ENCODE measurements at places on chromosomes 3 and 15.

DNA sequence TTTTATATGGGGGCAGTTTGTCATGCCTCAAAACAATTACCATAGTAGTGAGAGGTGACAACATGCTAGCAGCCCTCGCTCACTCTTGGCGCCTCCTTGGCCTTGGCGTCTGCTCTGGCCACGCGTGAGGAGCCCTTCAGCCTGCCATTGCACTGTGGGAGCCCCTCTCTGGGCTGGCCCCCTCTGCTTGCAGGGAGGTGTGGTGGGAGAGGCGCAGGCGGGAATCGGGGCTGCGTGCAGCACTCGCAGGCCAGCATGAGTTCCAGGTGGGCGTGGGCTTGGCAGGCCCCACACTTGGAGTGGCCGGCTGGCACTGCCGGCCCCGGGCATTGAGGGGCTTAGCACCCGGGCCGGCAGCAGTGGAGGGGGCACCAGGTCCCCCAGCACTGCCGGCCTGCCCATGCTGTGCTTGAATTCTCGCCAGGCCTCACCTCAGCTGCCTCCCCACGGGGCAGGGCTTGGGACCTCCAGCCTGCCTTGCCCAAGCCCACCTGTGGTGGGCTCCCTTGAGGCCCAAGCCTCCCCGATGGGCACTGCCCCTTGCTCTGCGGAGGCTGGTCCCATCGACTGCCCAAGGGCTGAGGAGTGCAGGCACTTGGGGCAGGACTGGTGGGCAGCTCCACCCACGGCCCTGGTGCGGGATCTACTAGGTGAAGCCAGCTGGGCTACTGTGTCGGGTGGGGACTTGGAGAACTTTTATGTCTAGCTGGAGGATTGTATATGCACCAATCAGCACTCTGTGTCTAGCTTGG is 38.8 kb upstream of the EIF5A2 start:
- ATAC-seq, result no peak

DNA sequence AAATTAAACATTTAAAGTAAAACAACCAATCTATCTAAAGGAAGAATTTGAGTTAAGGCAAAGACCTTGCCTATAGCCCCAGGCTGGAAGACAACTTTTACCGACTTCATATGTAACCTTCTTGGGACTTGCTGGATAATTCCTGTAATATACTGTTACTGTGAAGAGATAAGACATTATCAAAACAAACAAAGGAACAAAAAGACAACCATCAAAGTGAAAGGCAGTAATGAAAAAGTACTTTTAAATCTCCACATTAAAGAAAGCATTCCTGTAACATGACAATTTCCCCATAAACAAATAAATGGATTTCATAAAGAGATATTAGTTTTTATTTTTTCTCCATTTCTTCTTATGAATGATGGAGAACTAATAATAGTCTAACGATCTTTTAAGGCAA is 2.4 kb downstream of the CMTM6 start:
- ATAC-seq, result no peak

GRCh38 chr3:16236856-16237393 is 27.8 kb downstream of the DPH3 start:
- ATAC-seq, result no peak

DNA sequence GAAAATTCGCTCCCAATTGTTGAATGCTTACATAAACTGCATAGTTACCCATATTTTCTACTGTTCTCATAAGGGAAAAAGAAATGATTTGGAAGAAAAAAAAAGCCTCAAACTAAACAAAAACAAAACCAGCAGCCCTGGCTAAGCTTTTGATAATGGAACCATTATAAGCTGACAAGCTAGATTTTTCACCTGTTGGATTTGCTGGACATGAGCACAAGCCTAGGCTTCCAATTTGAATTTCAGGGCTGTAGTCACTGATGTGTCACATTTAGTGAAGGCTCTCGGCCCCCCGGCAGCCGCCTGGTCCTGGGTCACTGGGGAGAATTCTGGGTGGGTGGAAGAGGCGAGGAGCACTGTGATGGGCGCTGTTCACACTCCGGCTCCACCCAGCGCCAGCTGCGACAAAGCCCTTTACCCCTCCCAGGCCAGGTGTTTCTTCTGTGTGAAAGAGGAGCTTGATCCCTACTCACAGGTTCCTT is 4.6 kb downstream of the FBXL22 start:
- no peak for ATAC-seq

- ATAC-seq, result no peak
Observed at GRCh38 chr3:117074826-117075225, 365.2 kb downstream of the TUSC7 start.

DNA sequence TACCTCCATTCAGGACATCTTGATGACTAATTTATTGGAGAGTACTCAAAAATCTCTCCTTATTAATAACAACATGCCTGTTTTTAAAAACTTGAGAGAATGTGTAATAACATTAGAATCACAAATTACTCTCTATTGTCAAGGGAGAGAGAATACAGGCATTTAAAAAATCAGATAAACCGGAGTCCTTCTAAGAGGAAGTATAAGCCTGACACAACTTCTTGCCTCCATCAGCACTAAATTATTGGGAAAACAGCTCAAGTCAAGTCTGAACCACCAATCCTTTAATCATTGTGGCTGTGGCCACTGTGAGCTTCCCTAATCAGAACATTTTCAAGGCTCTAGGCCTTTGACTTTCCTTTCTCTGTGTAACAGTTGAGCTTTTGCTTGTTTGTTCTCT is 38.0 kb downstream of the SSR3 start:
- ATAC-seq, result no peak

GRCh38 chr3:184449161-184449515 is 69.3 kb downstream of the CHRD start:
- no peak for ATAC-seq

DNA sequence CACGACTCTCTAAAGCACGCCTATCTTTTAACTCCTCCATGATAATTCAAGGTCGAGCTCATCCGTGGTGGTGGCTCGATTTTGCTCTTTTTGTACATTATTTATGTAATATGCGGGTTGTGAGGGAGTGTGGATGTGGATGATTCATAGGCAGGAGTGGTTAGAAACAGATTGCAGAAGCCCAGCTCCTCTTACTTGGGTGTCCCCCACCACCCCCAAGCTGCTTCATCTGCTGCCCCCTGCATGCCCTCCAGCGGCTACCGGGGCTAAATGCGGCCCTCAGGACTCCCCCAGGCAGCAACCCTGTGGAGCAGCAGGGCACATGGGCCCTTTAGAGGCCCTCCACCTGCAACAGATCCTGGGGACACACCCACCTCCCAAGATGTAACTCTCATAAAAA is 111.5 kb upstream of the SELENOK start:
- no peak for ATAC-seq

GRCh38 chr15:82184776-82185175 is 77.8 kb downstream of the EFL1 start:
- no peak for ATAC-seq

- no peak for ATAC-seq
Observed at GRCh38 chr15:66389859-66390381, 3.2 kb downstream of the MAP2K1 start.

DNA sequence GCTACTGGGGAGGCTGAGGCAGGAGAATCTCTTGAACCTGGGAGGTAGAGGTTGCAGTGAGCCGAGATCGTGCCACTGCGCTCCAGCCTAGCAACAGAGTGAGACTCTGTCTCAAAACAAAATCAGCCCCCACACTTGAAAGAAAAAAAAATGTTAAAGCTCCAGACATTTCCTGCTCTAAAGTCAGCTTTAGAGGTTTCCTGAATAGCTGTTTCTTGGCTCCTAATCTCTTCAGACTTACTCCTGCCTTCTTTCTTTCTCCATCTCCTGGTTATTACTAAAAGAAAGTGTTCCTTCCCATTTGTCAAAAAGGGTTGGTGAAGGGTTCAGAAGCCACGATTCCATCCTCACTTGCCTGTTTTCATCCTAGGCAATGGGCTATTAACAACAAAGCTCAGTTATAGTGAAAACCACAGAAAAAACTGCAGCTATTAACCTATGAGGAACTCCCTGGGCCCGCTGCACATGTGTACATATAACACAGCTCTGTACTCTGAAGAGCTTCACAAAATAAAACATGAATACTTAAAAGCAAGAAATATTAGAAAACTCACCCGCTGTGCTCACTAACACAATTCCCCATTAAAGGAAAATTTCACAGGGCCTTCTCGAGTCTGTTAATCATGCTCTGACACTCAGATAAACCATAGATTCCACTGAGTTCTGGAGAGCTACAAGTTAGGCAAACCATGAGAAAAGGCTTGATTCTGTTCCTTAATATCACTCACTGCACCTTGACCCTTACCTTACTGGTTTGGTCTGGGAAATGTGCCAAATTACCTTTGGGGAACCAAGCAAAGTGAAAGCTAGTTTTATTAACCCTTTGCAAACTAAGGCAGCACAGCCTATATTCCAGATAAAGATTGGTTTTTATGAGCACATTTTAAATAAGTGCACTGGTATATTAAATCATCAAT is 89.9 kb upstream of the TSPAN3 start:
- no peak for ATAC-seq

DNA sequence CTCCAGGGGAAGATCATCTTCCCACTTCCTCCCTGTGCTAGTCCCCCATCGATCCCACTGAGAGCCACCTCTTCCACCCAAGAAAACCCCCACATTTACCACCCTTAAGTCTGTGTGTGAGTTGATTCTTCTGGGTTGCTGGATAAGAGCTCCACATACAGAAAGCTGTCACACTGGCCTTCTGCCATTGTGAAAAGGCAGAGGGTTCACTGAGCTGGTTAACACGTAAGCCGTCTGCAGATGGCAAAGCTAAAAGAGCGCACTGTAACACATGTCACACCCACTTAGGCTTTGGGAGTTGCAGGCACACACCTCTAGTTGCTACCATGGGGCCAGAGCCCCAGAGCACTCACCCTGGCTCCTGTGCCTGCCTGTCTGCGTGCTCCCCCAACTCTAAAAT is 309.8 kb upstream of the LRRC3B start:
- no peak for ATAC-seq

DNA sequence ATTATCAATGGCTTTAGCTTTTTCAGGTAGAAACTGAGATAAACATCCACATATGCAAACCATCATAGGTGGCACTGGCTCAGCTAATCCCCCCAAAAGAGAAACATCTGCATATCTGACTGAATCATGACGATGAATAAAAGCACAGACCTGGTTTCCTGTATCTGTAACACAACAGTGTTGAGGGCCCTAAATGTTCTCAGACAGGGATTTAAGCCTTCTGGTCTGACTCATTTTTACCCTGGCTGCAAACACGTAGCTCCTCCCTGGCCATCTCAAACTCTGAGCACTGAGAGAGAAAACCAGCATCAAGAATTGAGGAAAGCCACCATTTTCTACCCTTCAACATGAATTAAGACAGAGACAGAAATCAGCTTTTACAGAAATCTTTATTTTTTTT is 35.2 kb downstream of the GLB1 start:
- peak; percentile 44 for ATAC-seq

- ATAC-seq, result no peak
Observed at GRCh38 chr3:161950318-161950868, 453.8 kb downstream of the OTOL1 start.

DNA sequence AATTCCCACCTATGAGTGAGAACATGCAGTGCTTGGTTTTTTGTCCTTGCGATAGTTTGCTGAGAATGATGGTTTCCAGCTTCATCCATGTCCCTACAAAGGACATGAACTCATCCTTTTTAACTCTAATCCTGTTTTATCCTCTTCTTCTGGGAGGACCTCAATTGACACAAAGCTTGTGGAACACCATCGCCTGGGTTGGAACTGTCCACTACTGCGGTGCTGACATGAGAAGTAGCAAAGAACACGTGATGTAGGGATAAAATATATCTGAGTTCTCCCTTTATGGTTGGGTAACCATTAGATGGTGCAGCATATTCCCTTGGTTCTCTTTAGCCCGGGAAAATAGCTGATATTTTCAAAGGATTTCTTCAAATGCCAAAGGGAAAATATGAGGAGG is 105.3 kb upstream of the TOPAZ1 start:
- ATAC-seq, result no peak

DNA sequence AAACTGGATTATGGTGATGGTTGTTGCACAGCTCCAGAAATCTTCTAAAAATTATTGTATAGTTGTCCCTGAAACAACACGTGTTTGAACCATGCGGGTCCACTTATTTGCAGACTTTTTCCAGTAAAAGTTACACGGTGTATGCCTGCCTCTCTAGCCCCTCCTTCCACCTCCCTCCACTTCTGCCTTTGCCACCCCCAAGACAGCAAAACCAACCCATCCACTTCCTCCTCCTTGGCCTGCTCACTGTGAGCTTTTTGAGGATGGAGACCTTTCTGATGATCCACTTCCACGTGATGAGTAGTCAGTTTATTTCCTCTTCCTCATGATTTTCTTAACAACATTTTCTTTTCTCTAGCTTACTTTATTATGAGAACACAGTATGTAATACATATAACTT is 5.4 kb downstream of the CYFIP1 start:
- ATAC-seq, result peak; percentile 40

- no peak for ATAC-seq
Observed at GRCh38 chr15:92012368-92012629, 158.8 kb downstream of the SLCO3A1 start.

DNA sequence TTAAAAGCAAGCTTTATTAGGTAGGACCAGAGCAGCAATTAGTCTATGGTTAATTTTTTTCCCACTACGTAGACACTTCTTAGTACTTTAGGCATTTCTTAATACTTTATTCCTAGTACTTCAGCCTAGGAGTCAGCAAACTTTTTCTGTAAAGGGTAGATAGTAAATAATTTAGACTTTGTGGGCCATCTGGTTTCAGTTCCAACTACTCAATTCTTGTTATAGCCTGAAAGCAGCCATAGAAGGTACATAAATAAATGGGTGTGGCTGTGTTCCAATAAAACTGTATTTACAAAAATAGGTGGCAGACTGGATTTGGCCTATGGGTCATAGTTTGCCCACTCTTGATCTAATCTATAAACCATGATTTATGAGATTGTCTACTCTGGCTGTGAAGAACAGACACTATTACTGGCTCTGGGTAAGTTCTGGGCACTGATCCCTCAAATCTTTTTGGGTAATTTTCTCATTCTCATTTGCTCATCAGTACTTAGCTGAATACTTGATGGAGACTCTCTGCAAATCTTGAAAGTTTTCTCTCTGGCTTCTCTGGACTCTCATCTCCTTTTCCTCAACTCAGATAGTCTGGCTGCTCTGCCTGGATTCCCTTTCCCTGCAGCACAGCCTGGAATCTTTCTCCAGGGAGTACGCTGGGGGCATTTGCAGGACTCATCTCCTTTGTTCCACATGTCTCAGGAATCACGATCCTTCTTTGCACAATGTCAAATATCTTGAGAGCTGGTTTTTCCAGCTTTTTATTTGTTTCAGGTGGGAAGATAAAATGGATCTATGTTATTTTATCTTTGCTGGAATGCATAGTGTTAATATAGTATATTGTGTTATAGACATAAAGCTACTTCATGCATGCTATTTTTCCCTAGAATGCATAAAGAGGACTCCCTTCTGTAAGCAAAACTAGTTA is 524.8 kb upstream of the TBL1XR1 start:
- ATAC-seq, result no peak
